ENCODE measurements at places on chromosomes 16 and 17.

- no peak for DNase-seq
Measured at GRCh38 chr17:65558683-65559460, 2.6 kb downstream of the AXIN2 start.

DNA sequence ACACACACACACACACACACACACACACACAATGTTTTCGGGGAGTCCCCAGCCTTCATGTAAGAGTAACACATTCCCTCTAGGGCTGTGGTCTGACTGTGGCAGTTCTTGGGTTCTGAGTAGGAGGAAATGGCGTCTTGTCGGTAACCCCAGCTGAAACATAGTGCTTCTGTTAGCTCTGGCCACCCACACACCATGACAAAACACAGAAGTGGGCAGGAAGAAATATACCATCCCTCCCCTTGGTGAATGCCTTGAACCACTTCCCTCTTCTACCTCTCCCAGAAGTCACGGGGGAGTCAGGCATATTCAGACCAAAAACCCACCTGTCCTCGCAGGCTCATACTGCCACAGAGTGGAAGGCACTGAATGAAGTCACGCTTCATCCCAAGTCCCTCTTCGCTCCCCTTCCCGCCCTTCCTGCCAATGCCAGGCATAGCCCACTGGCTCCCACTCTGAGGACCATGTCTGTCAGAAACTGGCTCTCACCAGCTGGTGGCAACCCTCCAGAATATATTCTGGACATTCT lies 11.5 kb downstream of the SLC35B1 start:
- no peak for DNase-seq

- no peak for DNase-seq
Measured at GRCh38 chr17:9402590-9403199, 172.9 kb downstream of the STX8 start.

DNA sequence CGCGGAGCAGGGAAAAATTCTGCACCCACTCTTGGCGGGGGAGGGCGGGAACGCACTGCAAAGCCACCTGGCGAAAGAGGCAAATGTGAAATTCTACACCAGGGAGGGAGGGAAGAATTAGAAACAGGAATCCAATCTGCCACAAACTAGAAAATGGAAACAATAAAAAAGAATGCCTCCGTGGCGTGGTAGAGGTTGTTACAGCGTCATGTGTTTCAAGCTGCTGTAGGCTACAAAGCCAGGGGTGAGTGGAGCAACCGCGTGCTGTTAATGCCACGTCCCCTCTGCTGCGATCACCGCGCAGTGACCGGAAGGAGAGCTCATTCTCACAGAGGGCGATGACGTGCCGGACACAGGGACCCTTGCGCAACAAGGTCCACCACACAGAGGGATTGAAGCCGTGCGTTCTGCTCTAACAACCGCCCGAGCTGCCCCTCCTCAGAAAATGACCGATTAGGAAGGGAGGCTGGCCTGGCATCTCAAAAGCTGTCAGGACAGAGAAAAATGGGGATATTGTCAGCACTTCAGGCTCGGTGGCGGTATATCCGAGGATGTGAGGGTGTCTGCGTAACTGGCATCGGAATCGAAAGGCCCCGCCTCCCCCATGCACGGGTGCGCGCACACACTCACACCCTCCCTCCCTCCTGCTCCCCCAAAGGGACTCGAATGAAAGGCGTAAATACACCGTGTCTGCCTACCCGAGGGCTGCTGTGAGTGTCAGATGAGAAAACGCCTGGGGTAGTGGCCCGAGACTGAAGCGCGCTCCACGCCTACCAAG lies 70.8 kb upstream of the TNRC6C start:
- DNase-seq: peak; percentile 98

DNA sequence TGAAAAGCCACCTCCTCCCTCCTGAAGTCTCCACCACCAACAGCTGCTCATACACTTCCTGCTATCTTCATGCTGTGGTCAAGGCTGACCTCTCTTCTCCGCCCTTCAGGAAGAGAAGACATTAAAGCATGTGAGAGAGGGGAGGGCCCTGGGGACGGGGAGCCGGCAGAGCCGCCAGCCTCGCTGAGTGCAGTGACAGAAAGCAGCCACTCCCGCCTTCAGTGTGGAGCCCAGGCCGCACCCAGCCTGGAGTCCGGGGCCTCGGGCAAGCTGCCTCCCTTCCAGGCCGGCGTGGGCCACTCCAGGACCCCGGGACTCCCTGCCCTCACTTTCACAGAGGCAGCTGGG lies 94.7 kb upstream of the TNRC6C start:
- DNase-seq: peak; percentile 85

DNA sequence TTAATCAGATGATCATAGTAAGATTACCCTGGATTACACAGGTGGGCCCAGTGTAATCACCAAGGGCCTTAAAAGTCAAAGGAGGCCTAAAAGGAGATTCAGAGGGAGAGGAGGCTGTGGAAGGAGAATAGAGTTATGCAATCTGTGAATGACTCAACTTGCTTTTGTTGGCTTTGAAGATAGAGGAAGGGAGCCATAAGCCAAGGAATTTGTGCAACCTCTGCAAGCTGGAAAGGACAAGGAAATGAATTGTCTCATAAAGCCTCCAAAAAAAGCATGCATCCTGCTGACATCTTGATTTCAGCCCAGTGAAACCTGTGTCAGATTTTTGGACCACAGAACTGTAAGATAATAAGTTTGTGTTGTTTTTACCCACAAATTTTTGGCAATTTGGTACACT lies 109.6 kb downstream of the CNTNAP4 start:
- DNase-seq: no peak

DNA sequence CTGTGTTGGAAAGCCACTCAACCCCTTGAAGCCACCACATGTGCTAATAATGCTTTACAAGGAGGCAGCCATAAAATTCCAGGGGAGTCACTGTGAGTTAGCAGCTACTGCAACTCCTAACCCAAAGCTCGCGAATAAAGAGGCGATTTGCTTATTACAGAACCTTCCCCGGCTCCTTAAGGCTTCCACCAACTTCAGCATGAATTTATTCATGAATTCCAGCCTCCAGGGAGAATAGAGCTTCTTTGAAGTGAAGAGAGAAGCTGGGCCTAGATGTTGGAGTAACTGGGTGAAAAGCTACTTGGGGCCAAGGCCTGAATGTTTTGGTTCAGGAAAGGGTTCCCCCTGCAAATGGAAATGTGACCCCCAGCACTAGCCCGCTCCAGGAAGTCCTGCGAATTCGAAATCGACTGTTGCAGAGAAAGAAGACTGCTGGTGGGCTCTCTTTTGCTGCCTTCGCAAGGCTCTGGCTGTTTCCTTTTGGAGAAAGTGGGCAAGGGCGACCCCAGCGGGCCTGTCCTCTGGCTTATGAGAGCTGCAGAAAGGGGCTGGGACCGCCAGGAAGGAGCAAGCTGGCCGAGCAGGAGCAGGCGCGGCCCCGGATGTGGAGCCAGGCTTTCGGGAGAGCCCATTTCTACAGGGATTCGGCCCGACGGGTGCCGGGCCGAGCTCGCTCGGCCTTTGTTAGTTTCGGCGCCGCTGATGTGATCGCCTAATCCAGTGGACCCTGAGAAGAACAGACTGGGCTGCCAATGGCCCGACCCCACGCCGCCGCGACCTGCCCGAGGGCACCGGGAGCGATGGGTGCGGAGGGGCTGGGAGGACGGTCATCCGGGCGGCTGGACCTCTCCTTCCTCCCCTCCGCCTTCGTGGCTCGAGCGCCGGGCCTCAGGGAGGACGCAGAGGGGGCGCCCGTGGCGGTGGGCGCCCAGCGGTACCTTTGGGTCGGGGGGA lies 7.6 kb downstream of the CBX8 start:
- DNase-seq: no peak

- no peak for DNase-seq
Measured at GRCh38 chr17:78014646-78015045, 56.1 kb downstream of the TNRC6C start.

DNA sequence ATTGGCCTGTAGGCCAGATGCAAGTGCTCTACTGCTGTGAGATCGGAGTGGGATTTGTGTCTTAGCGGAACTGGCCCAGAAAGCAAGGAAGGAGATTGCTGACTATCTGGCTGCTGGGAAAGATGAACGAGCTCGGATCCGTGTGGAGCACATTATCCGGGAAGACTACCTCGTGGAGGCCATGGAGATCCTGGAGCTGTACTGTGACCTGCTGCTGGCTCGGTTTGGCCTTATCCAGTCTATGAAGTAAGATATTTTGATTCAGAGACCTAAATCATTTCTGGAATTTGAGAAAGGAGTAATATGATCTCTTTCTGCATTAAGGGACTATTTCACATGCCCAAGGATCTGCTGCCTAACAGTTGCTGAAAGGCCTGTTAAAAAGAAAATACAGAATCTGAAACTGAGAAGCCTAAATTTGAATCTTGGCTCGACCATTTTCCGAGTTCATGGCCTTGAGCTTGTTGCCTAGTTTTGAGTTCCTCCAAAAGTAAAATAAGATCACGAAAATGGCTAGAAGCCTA lies 21.1 kb downstream of the IST1 start:
- no peak for DNase-seq

GRCh38 chr16:67547423-67548264 lies 14.7 kb upstream of the CTCF start:
- peak; percentile 80 for DNase-seq

DNA sequence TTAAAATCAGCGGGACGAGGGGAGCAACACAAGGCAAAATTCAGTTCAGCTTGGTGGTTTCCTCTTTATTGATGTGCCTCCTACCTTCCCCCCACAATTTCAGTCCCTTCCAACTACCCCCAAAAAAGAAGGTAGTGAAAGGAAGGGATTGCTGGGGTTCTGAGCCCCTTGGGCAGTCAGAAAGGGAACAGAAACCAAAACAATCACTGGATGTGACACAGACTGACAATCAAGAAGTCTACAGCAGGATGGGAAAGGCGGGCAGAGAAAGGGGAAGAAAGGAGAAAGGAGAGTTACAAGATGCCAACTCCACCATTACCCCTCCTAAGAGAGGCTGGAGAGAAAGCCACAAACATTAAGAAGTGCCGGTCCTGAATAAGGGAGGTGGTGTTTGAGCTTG lies 1.1 kb upstream of the PHF23 start:
- no peak for DNase-seq

GRCh38 chr17:12994341-12995074 lies 23.3 kb downstream of the ELAC2 start:
- DNase-seq: peak; percentile 54

- DNase-seq: no peak
Measured at GRCh38 chr16:19882646-19883045, 2.0 kb downstream of the GPRC5B start.

DNA sequence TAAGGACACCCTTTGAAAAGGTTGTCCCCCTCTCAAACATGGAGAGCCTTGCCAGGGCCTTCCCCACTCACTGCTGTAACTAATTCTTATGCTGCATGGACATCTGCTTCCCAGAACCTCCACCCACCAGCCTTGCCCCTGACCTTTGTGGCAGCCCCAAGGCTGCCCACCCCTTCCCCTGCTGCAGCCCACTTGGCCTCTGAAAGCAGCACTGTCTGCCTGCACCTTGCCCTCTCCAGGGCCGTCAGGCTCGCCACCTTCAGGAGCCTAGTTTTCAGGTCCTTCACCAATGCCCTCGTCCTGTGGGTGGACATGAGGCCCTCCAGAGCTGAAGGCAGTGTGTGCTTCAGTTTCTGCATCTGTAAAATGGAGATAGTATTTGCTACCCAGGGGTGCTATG lies 2.7 kb upstream of the CORO1A start:
- no peak for DNase-seq

GRCh38 chr17:50539762-50540559 lies 7.0 kb upstream of the SPATA20 start:
- no peak for DNase-seq

DNA sequence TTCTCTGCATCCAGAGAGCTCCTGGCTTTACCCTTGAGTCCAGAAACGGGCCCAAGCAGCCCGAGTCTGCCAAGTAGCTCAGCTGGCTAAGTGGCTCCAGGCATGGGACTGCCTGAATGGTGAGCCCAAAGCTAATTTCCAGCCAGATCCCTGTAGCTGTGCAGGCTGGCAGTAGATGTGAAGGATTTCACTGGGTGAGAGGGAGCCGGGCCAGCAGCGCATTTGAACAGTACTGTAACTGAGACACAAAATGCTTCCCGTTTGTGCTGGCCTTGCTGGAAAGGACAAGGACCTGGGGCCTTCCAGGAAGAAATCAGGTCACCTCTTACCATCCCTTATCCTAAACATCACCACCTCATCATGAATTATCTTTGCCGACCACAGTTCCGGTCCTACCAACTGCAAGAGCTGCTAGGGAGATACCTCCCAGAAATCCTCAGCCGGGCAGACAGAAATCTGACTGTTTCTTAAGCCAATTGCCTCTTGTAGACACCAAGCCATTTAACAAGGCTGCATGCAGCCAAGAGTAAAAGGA lies 3.7 kb downstream of the TIMP2 start:
- DNase-seq: no peak

DNA sequence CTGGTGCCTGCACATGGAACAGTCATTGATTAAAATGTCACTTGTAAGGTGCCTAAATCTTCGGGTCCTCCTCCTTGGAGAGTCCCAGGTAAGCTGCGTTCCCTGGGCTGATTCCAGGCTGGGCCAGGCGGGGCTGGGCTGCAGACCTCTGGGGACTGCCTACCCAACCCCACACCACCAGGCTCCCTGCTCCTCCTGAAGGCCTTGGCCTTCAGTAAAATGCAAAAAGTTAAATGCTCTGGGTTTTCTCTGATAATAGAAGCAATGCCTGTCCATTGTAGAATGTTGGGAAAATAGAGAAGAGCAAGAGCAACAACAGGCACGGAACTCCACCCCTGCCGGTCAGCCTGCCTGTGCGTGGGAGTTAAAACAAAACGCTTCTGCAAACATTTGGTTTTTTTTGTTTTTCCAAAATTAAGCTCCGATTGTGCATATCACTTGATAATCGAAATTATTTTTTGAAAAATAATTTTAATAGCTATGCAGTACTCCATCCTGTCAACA lies 363.9 kb downstream of the SEC14L1 start:
- peak; percentile 8 for DNase-seq

GRCh38 chr17:79997011-79997660 lies 38.5 kb downstream of the TBC1D16 start:
- DNase-seq: no peak

- DNase-seq: no peak
Measured at GRCh38 chr17:68695659-68696058, 94.5 kb upstream of the FAM20A start.

DNA sequence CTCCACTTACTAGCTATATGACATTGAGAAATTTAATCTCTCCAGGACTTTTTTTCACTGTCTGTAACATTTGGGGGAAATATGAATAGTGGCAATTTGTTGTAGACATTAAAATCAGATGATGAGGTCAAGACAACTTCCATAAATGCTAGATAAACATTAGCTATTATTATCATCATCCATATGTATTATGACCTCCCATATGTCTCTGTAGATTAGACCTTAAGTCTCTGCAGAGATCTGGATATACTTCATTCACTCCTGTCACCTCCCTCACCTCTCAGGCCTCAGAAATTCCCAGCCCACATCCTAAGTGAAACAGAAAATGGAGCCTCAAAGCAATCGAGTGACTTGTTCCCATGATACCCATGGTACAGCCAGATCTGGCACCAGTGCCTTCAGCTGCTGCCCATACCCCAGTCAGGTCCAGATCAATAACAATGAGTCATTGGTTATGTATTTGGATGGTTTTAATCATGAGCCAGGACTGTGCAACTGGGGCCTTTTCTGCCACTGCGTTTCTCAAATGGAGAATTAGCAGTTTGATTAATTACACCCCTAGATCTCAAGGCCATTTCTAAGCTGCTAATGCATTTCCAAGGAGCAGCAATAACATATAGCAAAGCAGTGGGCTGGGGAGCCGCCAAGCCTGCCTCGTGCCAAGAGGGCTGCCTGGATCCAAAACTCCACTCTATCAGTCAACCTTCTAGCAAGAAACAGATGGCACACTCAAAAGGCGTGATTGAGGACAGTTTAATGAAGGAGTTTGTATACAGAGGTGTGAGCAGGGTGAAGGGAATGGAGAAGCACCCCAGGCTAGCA lies 2.6 kb upstream of the FDXR start:
- no peak for DNase-seq

All from posterior vena cava (tissue), 2 donors.